ENCODE measurements at places on chromosomes 2 and 18.

DNA sequence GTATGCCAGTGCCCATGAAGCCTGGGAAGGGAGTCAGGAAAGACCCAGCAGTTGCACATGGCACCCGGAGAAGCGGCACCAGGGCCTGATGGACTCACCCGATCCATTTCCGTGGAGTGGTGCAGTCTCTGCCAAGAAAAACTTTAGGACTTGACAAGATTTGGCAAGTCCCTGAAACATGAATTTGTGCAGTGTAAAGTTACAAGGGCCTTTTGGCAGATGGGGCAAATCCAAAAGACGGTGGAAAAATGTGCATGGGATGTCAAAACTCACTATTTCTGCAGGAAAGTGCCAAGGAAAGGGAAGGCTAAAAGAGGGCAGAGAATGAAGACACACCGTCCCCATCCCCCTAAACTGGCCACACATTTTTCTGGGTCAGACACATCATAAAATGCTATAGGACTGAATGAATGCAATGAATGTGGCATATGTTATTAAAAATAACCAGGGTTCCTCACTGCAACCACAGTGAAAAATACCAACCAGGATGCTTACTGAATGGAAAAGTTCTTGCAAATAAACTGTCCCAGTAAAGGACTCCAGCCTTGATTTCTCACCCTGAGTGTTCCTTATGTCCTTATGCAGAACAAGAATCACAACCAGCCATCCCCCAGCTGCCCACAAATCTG is 173.5 kb upstream of the SIX2 start:
- no peak for DNase-seq

GRCh38 chr18:74613381-74613780 is 15.7 kb downstream of the ZNF407 start:
- no peak for DNase-seq

- no peak for DNase-seq
Observed at GRCh38 chr2:216774620-216775019, 79.3 kb upstream of the IGFBP5 start.

- no peak for DNase-seq
Observed at GRCh38 chr2:115460008-115460407, 1017.6 kb downstream of the DPP10 start.

DNA sequence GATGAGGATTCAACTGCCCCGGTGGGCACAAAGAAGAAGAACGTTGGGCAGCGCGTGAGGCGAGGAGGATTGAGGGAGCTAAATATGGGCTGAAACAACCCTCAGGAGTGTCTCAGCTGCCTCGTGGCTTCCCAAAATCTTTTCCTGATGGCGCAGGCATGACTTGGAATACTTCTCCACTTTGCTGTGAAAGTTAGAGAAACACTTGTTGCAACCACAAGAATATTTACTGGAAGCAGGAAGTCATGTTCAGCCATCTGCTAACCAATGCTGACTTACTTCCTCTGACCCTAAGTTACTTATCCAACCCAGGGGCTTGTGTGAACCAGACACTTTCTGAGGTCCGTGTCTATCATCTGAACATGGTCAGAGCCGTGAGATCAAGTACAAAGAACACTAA is 148.8 kb downstream of the ARL4C start:
- DNase-seq: no peak

DNA sequence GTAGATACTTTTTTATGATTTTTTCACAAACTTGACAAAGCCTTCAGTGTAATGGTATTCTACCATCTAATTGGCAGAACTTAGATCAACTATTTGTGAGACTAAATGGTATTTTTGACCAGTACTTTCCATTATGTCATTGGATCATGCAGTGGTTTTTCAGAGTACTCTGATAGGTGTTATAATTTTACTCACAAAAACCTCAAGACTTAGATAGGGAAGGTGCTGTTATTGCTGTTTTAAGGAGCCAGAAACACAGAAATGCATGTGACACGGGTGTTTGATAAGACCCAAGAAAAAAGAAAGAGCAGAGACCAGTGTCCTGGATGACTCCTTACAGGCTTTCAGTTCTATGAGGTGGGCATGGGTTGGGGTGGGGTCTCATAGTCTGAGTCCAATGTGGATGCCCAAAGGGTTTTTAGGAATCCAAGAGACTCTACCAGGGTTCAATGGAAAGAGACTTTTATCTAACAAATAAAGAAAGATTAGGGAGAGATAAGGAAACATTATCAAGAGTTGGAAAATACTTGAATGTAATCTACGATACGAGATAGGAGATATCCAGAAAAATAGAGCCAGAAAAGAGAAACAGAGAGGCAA is 31.3 kb downstream of the SP140 start:
- no peak for DNase-seq

- DNase-seq: no peak
Observed at GRCh38 chr2:207599636-207600035, 25.6 kb downstream of the METTL21A start.

- DNase-seq: no peak
Observed at GRCh38 chr18:64974391-64975125, 776.3 kb upstream of the CDH7 start.

DNA sequence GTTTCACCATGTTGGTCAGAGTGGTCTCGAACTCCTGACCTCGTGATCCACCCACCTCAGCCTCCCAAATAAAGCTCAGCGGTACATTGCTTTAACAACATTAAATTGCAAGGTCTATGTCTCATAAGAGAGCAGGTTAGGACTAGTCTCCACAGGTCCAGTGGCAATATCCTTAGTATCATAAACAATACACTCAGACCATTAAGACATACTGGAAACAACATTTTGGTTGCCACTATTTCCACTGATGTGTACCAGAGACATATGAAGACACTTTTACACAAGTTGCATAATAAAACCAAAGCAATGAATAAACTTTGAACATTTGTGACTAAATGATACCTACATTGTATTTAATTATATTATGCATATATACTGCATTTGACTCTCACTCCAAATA is 1130.0 kb downstream of the TSN start:
- DNase-seq: no peak

DNA sequence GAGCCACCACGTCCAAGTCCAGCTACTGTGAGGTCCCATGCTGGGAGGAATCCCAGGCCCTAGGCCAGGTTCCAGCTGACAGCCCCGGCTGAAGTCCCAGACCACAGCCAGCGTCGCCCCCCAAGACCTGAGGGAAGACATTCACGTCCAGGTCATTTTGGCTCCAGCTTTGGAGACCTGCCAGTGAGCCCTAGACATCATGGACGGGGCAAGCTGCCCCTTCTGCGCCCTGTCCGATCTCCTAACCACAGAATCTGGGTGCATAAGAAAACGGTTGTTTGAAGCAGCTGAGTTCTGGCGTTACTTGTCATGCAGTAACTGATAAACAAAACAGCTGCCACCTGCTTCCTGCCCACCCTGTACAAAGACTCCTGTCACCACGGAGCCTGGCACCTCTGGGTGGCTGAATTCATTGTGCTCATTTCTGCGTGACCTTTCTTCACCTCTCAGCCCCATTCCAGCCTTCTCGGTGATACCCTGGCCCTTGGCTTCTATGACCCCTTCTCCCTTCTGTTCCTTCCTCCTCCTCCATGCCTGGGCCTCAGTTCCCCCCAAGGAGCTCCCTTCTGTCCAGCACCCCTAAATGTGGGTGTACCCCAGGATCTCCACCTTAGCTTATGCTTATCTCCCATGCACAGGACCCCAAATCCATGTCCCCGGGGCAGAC is 72.6 kb upstream of the SMAD7 start:
- no peak for DNase-seq
